ENCODE measurements at places on chromosomes 1 and 21.

DNA sequence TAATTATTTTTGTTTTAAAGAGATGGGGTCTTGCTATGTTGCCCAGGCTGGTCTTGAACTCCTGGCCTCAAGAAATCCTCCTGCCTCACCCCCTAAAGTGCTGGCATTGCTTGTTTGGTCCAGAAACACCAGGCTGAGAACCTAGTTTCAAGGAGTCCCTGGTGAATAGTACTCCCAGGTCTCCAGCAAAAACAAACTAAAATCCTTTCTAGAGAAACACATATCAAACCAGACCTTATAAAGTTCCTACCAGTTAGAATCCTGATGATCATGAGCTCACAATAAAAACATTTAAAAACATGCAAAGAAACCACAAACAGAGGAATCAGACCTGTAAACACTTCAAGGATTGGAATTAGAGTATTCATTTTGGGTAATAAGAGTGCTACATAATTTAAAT, 34.4 kb upstream of the PADI1 start:
- DNase-seq = no peak

DNA sequence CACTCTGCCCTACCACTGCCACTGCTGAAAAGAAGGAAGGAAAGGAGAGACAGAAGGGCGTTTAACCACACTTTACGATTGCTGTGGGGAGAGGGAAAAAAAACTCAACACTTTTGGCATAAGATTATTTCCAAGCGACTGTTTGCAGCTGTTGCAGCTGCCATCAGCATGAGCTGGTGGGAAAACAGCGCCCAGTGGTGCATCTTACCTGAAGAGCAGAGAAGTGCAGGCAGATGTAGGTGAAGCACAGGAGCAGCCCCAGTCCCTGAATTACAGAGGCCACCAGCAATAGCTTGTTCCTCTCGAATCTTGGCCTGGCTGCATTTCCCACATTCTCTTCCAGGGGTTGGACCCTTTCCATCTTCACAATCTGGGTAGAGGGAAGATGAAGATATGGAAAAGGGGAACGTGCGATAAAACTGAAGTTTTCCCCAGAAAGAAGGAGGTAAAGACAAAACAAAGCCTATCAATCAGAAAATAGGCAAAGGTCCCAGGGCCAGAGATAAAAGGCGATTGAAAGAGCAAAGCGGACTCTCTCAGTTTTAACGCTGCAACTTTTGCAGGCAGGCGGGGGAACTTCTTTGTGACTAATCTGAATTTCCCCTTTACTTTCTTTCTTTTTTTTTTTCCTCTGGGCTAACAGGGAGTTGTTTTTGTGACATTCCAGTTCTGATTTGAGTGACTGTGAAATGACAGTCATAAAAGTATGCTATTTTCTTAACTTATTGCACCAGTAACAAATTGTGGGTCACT, at the start of gene TNFSF4:
Gene TNFSF4 (minus strand): TSS at position 516 of the 753 bp plus-strand sequence. CDS start 155 bp downstream, at position 361.
- DNase-seq = peak; percentile 16

- no peak for DNase-seq
Observed at GRCh38 chr1:41590331-41590730, 105.8 kb upstream of the EDN2 start.

DNA sequence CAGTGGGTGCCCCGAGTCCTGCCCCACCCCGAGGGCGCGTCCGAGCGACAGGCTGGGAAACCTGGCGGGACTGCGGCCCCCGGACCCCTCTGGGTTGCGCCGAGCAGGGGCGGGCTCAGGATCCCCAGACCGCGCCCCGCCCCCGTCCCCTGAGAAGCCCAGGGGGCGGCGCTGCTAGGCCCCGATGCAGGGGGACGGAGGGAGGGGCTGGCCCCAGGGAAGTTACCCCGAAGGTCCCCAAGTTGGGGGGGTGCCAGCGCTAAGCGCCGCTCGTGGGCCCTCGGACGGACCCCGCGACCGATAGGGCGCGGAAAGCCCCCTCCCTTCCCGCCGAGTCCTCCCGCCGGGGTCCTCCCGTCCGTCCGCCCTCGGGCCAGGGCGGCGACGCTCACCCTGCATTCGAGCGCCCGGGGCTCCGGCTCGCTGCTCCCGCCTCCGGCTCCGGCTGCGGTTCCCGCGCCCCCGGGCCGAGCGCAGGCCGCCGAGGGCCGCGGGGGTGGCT, 414 bp downstream of the GPR153 start:
- DNase-seq = no peak

GRCh38 chr1:1510912-1511532, 940 bp upstream of the ATAD3A start:
- DNase-seq = no peak

GRCh38 chr1:169768161-169768560, 26.5 kb downstream of the METTL18 start:
- DNase-seq = no peak

GRCh38 chr21:43015906-43016540, 41.7 kb downstream of the PKNOX1 start:
- no peak for DNase-seq

GRCh38 chr1:198696211-198696610, 57.4 kb downstream of the PTPRC start:
- no peak for DNase-seq

DNA sequence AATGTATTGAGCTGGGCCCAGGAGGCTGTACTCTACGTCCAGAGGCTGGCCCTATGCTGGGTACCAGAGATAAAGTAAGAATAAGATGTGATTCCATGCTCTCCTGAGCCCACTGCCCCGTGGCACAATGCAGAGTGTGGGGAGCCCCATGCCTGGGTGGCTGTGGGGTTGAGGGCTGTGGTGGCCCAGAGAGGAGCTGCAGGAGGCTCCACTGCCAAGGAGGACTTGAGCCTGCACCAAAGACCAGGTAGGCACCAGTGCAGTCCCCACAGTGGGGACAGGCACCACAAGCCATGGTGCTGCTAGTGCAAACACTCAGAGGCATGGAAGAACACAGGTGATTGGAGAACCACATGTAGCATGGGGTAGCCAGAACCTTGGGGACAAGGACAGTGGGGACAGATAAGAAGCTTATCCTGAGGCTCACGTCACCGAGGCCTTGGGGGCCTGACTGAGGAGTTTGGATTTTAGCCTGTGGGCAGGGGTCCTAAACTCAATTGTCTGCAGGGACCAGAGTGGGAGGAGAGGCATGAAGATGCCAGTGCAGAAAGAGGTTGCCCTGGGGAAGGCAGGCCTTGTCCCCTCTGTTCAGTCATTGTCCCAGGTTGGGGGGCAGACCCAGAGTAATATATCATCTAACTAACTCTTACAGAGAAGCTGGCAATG, 21.9 kb upstream of the EPS8L3 start:
- no peak for DNase-seq

- DNase-seq = peak; percentile 60
Observed at GRCh38 chr1:35929730-35930592, 944 bp upstream of the AGO3 start.

- DNase-seq = no peak
Observed at GRCh38 chr1:23741609-23742008, 1.7 kb upstream of the ELOA start.

DNA sequence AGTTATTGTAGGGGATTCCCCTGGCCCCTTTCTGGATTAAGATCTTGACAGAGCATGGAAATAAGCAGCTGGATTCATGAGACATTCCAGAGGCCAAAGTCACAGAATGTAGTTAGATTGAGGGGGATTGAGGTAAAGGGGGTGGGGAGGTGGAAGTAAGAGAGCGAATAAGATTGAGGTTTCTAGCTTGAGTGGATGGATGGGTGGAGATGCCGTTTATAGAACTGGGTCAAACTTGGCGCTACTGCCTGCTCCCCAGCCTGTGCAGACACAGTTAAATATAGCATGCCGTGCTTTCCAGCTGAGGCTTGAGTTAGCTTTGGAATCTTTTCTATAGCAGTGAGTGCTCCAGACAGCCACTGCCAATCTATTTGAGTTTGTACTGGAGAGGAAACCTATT, 85.7 kb downstream of the DYRK1A start:
- DNase-seq = no peak

GRCh38 chr1:220458936-220459335, 69.0 kb upstream of the MARK1 start:
- no peak for DNase-seq

- DNase-seq = no peak
Observed at GRCh38 chr1:169821500-169821899, 26.8 kb upstream of the METTL18 start.

DNA sequence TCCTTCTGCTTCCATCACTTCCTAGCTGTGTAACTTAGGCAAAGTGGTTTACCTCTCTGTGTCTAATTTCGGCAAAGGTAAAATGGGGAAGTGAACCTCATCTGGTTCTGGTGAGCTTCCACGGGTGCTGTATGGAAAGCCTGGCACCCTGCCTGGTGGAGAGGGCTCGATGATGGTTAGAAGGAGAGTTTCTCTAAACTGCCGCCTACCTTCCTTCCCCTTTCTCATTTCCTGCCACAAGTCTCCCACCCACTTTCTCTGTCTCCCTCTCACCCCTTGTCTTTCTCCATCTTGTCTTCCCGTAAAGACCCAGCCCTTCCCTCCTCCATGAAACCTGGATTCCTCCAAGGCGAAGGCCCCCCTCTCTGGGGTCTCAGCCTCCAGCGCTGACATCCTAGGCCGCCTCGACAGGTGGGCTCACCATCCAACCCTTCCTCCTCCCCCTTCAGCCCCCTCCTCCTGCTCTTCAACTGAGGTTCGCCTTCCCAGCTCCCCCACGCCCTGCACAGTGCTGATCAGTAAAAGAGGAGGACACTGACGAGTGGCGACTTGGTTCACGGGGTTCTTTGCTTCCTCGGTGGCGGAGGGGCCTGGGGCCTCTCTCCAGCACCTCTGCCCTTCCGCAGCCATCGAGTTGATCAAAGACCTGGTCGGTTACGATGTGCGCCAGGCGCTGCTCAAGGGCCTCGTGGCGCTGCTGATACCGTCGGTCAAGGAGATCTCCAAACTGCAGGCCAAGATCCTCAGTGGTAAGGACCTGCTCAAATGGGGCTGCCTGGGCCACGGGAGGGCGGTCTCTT, 7.3 kb downstream of the RNU5D-1 start:
- DNase-seq = peak; percentile 36

GRCh38 chr1:206589206-206589605, 23.1 kb downstream of the EIF2D start:
- DNase-seq = no peak

GRCh38 chr21:29377266-29377665, 78.5 kb downstream of the BACH1 start:
- DNase-seq = no peak

Data from activated T-cell treated with anti-CD3 and anti-CD28 coated beads, Interleukin-2, amount 50 U/mL, for 1 hour (primary cell).